Activated naive CD8-positive, alpha-beta T cell treated with anti-CD3 and anti-CD28 coated beads for 36 hours (primary cell): ENCODE measurements at places on chromosomes 16 and 17.

GRCh38 chr17:67636834-67637520 lies 80.8 kb upstream of the NOL11 start:
- no peak overlapping the region for H3K4me3 ChIP-seq
- no peak for DNase-seq
- peaks cover 2% of the 10 kb centered on the region for H3K4me1 ChIP-seq
- no peak overlapping the region for H3K27ac ChIP-seq
- peaks cover under 1% of the 10 kb centered on the region for H3K36me3 ChIP-seq

DNA sequence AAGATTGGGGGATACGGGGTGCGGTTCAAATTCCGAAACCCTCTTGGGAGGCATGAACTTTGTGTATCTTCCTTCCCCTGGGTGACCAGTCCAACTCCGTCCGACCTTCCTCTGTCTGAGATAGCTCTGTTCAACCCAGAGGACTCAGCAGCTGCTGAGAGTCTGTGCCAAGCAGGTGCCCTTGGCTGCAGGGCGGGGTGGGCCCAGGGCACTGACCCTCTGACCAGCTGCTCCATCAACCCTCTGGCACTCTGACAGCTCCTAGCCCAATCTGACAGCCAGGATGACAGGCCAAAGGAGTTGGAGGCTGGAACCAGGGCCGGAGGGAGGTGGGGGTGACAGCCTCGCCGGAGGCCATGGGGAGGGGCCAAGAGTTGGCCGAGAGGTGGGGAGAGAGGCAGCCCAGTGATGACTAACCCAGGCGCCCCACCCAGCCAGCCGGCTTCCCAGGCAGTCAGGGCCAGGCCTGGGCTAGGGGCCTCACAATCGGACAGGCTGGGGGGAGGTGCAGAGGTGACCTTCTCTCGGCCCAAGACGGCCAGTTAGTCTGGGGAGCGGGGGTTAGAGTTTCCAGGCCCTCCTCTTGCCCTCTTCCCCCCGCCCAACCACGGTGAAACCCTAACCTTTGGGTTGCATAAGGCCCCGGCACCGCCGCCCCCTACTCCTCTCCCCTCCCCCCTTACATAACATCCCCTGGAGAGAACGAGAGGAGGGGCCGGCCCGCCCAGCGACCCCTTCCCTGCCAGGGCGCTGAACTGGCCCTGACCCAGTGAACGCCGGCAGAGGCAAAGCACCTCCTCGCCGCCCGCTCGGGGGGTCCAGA lies 5.0 kb upstream of the TLCD2 start:
- H3K27ac ChIP-seq: no peak overlapping the region
- peaks cover 30% of the 10 kb centered on the region for H3K27me3 ChIP-seq
- H3K4me1 ChIP-seq: peaks cover 28% of the 10 kb centered on the region
- peak overlapping the region; percentile 60 for H3K4me3 ChIP-seq

DNA sequence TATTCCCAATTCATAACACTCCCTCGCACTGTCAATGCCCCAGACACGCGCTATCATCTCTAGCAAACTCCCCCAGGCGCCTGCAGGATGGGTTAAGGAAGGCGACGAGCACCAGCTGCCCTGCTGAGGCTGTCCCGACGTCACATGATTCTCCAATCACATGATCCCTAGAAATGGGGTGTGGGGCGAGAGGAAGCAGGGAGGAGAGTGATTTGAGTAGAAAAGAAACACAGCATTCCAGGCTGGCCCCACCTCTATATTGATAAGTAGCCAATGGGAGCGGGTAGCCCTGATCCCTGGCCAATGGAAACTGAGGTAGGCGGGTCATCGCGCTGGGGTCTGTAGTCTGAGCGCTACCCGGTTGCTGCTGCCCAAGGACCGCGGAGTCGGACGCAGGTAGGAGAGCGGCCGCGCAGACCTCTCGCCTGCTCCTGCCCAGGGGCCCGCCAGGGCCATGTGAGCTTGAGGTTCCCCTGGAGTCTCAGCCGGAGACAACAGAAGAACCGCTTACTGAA lies at the start of gene GRN:
Gene GRN (plus strand): TSS at position 364 of the 515 bp plus-strand sequence. CDS start 3,863 bp downstream, outside the sequence.
- peak within 1 kb of the TSS; percentile 87 for H3K4me3 ChIP-seq
- peak; percentile 88 for DNase-seq
- peaks cover 2% of the 10 kb centered on the region for H3K36me3 ChIP-seq
- H3K4me1 ChIP-seq: peaks cover 19% of the 10 kb centered on the region

GRCh38 chr17:3903881-3904290 lies 11.0 kb upstream of the CAMKK1 start:
- H3K4me3 ChIP-seq: no peak overlapping the region
- DNase-seq: no peak
- H3K4me1 ChIP-seq: no peaks in the 10 kb centered on the region
- no peaks in the 10 kb centered on the region for H3K27me3 ChIP-seq

DNA sequence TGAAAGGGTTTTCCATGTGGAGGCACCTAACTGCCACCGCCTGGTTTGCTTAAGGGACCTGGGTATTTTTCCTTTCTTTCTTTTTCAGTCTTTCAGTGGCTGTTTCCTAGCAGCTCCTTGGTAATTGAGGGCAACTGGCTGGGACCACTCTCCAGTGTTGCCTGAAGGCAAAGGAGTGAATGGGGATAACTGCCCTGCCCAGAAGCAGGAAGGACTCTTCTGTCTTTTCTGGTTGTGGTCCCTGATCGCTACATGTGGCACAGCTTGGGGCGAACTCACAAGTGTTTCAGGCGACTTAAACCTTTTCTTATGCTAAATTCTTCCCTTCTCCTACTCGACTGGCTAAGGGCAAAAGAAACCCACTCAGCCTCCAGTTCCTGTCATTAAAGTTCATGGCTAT lies 10.1 kb upstream of the TMEM98 start:
- DNase-seq: no peak
- peaks cover 11% of the 10 kb centered on the region for H3K4me1 ChIP-seq
- no peak overlapping the region for H3K27ac ChIP-seq
- H3K27me3 ChIP-seq: no peaks in the 10 kb centered on the region
- H3K4me3 ChIP-seq: no peak overlapping the region
- H3K36me3 ChIP-seq: no peaks in the 10 kb centered on the region
